GM12878 (cell line): ENCODE measurements at places on chromosomes 4 and X.

GRCh38 chr4:83093060-83093640 lies 21.4 kb downstream of the PLAC8 start:
- no peak for DNase-seq

- DNase-seq, result no peak
Measured at GRCh38 chr4:182616476-182616875, 300.7 kb downstream of the DCTD start.

- DNase-seq, result no peak
Measured at GRCh38 chr4:80407246-80407645, 71.7 kb downstream of the CFAP299 start.

DNA sequence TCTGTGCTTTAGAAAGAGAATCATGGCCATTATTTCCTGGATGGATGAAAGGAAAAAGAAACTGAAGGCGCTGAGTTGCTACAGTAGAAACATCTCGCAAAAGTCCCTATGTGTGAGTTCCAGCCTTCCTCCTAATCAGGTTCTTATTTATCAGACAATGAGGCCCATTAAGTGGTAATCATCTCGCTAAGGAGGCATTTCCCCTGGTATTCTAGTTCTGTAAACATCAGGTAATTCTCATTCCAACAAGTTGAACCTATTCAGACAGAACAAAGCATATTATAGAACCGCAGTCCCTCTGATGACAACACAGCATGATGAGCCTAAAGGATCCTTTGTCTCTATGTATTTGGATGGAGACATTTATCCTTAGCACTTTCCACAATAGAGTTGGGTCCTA lies 205.7 kb upstream of the MAOA start:
- no peak for DNase-seq

- no peak for DNase-seq
Measured at GRCh38 chr4:106614441-106614840, 245.9 kb upstream of the GIMD1 start.

DNA sequence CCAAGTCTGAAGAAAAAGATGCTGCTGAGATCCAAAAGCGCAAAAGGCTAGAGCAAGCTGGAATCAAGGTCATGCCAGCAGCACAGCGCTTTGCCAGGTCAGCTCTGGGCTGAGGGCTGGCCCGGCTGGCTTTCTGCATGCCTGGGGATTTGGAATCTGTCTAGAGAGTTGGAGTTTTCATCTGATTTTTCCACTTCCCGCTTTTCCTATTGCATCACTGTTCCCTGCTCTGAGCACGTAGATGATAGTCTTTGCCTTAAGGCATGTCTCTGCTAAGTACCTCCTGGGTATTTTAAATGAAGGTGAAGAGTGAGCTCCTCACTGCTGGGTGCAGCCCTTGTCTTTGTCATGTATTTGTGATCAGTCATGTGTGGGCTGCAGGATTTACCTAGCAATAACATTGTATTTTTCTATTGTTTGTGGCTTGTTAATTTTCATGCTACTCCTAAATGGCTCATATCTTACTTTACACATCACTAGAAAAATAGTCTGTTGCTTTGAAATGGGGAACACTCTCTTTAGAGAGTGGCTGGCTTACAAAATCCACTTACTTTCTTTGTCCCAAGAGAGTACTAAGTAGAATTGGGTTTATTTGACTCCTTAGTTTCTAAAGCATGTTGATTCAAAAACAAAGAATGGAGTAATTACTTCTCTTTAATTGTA lies 82.8 kb downstream of the LIMCH1 start:
- DNase-seq, result no peak

DNA sequence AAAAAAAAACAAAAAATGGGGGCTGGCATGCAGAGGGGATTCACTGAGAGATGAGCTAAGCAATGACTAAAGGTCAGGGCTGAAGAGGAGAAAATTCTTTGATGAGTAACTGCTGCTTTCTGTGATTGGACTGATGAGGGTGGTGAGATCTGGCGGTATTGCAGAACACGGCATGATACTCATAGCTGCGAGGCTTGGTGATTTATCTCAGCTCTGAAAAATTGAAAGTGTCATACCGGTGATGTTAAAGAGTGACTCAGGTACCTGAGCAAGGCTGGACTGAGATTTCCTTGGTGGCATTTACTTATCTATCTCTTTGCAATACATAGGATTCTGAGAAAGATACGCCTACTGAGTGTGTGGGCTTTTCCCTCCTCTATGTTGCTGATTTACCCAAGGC lies 204.1 kb upstream of the DDX53 start:
- no peak for DNase-seq

GRCh38 chr4:1500231-1500965 lies 94.2 kb upstream of the NKX1-1 start:
- no peak for DNase-seq

- DNase-seq, result no peak
Measured at GRCh38 chr4:170423137-170423536, 333.4 kb upstream of the AADAT start.

GRCh38 chrX:153927922-153928760 lies 2.1 kb upstream of the ARHGAP4 start:
- DNase-seq, result peak; percentile 91

DNA sequence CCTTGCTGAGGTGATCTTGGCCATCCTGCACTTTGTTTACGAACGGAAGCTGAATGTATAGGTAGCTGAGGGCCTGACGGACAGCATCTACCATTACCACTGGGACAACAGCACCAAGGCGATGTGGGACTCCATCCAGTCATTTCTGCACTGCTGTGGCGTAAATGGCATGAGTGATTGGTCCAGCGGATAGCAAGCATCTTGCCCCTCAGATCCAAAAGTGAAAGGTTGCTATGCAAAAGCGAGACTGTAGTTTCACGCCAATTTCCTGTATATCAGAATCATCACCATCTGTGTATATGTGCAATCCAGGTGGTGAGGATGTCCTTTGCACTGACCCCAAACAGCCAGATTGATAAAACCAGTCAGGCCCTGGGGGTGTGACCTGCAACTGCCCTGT lies 4.2 kb upstream of the PYURF start:
- peak; percentile 56 for DNase-seq

DNA sequence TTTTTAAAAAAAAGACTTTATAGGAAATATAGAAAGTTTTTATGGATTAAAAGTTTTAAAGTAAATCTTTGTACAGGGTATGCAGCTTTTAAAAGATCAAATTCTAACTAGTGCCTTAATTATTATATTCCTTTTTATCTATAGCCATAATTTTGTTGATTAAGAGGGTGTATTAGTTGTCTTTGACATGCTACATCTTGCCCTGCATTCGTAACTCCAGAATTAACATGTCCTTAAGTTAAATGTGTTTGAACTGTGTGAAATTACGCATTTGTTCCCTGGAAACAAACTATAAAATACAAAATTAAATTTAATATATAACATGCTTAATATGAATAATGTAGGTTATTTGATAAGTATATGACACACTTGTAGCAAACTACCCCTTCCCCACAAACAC lies 66.3 kb downstream of the PTPN13 start:
- no peak for DNase-seq

GRCh38 chr4:119039160-119039559 lies 96.5 kb upstream of the MYOZ2 start:
- DNase-seq, result no peak

- no peak for DNase-seq
Measured at GRCh38 chr4:70759627-70760026, 37.9 kb downstream of the RUFY3 start.

- peak; percentile 93 for DNase-seq
Measured at GRCh38 chr4:83221897-83222441, 62.6 kb downstream of the COQ2 start.

DNA sequence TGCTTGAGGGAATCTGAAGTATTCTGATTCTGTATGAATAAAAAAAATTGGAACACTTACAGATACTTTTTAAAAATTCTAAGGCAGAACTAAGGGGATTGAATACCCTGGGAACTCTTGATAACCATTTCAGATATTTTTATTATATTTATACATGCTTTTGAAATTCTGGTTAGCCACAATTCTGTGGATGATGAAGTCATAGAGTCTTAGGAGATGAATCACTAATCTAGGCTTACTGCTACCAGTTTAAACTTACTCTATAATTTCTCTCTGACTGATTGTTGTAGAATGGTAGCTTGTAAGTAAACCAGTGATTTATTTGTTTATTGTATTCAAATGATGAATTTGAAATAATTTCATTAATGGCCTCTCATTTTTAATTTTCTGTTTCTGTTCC lies 11.4 kb upstream of the SLAIN2 start:
- no peak for DNase-seq

GRCh38 chr4:175106301-175106700 lies 188.1 kb downstream of the ADAM29 start:
- DNase-seq, result no peak

GRCh38 chr4:38099908-38100407 lies 139.8 kb downstream of the PTTG2 start:
- DNase-seq, result no peak

DNA sequence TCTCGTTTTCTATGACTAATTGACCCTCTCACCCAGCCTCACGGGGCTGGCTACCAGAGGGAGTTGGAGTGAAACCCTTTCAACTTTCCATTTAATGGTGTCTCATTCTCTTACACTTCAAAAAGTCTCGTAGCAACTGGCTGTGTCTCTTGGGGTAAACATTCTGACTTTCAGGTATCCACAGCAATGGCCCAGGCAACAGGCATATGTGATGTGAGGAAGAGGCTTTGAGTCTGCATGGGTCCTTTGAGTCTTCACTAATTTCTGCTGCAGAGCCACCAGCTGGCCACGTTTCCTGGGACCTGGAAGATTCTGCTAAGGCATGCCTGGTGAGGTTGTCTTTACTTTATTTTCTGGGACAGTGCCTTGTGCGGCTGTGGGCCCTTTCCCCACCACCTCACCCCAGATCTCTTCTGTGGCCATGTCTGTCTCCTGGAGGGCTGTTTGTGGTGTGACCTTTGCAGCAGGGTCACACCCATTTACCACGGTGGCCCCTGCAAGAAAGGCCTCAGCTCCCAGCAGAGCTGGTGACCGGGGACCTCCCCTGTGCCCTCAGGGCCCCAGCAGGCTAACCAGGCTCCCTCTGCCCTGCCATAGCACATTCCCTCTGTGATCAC lies 112.5 kb upstream of the FRG1 start:
- no peak for DNase-seq

- no peak for DNase-seq
Measured at GRCh38 chr4:3310301-3311094, 17.7 kb downstream of the RGS12 start.

DNA sequence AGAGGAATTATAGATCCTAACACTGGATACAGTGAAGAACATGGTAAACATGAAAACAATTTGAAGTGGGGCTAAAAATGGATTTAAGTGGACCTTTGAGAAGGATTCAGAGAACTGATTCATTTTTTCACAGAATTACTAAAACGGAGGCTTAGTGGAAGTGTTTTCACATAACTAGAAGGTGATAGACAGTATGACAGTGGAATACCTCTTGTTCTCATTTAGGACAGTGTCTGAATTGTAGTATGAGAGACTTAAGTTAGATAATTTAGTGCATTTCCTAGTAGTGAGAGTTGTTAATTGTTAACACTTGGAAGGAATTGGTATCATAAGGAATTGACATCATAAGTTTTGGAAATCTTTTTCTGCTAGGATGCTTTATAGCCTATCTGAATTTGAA lies 64.1 kb downstream of the FIP1L1 start:
- no peak for DNase-seq

DNA sequence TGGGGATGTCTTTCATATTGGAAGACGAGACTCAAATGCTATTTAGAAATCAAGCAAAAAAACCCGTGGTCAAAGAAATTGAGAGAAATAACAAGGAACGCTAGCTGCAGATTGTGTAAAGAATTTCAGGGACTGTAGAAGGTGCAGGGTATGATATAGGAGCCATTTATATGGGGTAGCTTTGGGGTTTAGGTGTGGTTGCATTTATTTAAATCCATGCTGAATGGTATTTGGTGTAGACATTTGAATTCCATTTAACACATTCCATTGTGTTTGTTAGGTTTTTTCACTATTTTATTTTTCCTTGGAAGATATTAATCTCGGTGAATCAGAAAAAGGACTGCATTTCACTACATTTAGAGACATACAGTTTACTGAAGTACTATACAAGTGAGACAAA lies 341.0 kb upstream of the GALNTL6 start:
- no peak for DNase-seq

DNA sequence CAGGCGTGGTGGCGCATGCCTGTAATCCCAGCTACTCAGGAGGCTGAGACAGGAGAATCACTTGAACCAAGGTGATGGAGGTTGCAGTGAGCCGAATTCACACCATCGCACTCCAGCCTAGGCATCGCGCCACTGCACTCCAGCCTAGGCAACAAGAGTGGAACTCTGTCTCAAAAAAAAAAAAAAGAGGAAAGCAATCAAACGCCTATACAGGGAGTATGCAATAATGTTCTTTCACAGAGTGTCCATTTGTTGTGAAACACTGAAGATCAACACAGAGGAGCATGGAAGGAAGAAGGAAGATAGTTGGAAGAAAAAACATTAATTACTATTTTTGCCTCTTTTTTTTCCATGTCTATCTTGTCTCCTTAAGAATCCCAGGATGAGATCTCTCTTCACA lies 113.4 kb downstream of the FBXO8 start:
- DNase-seq, result no peak

GRCh38 chr4:131974730-131975129 lies 1174.4 kb upstream of the PCDH10 start:
- DNase-seq, result no peak

- no peak for DNase-seq
Measured at GRCh38 chr4:172758586-172759340, 409.8 kb upstream of the GALNT7 start.

DNA sequence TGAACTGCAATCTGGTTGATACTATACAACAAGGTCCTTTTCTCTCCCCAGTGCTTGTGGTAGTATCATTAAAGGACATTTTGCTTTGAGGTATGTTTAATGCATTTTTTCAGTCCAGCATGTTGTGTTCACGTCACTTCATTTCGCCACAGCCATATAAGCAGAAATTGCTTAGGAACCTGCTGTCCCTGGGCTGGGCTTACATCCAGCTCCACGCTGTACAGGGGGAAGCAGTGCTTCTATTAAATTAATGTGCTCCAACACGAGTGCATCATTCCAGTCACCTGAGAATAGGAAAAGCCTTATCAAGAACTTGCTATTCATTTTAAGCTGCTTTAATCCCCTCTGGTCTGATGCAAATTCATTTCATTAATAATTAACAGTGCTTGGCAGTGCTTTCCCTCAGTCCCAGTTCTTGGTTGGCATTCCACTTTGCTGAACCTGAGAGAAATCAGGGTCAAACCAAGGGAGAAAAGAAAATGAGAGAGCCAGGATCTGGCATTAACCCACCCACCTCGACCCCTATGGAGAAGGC lies 47.4 kb upstream of the PTCHD1 start:
- DNase-seq, result no peak

DNA sequence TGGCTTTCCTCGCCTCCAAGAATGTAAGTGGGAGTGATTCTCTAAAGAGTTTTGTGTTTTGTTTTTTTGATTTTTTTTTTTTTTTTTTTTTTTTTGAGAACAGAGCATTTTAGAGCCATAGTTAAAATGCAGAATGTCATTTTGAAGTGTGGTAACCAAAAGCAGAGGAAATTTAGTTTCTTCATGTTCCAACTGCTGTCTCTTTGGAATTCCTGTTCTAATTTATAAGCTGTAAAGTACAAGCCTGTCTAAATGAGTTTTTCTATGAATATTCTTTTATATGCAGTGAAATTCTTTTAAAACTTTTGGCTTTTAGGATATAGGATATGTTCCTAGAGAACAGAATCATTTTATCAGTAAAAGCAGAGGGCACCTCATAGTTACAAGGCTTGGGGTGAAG lies 74.2 kb downstream of the KIT start:
- DNase-seq, result no peak

GRCh38 chr4:141078871-141079270 lies 54.4 kb downstream of the RNF150 start:
- no peak for DNase-seq

- no peak for DNase-seq
Measured at GRCh38 chr4:75702919-75703411, 21.4 kb upstream of the USO1 start.

GRCh38 chrX:38574858-38575257 lies 13.5 kb downstream of the TSPAN7 start:
- DNase-seq, result no peak
